Stimulated activated CD8-positive, alpha-beta memory T cell treated with anti-CD3 and anti-CD28 coated beads, Interleukin-2, amount 100 ng/mL, for 1 hour (primary cell): ENCODE measurements at places on chromosomes 11 and 22.

DNA sequence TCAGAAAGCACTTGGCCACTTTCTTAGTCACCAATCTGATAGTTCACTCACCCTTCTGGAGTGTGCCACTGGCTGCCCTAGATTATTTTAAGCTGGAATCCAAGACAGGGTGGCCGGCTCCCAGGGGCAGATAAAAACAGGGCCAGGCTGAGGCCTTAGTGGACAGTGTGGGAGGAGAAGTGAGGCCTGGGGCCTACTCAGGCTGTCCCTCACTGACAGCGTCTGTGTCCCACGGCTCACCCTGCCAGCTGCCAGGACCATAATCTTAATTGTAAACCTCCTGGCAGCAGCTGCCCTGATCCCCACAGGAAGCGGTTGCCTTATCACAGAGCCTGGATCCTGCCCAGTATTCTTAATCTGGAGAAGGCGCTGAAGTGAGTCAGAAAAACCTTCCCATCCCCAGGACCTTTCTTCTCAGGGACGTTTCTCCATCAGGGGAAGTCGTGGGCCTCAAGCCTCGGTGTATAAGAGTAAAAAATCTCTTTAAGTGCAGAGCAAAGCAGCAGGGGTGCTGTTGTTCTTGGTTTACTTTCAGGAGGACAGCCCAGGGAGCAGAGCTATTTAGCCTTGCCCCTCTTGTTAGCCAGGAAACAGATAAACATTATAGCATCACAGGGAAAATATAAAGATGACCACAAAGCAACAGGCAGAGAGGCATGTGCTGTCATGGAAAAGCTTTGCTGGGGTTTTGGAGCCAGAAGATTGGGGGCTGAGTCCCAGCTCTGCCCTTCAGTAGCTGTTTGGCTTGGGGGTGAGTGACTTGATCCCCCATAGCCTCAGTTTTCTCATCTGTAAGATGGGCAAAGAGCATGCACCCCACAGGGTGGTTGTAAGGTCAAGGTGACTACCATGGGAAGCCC lies 39.6 kb downstream of the TSPAN18 start:
- DNase-seq = no peak

DNA sequence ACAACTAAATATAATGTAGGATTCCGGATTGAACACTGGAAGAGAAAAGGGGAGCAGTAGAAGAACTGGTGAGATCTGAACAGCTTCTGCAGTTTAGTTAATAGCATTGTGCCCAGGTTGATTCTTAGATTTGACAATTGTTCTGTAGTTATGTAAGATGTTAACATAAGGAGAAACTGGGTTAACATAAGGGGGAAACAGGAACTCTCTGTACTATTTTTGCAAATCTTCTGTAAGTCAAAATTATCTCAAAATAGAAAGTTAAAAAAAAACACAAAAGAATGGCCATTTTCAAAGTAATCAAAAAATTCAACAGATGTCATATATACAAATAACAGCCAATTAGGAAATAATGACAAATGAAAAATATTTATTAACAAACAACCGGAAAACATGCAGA lies 18.7 kb upstream of the LRP5 start:
- no peak for DNase-seq

GRCh38 chr11:45651156-45651555 lies 14.3 kb downstream of the CHST1 start:
- no peak for DNase-seq

- DNase-seq = no peak
Observed at GRCh38 chr11:114031967-114032320, 27.6 kb upstream of the ZBTB16 start.

DNA sequence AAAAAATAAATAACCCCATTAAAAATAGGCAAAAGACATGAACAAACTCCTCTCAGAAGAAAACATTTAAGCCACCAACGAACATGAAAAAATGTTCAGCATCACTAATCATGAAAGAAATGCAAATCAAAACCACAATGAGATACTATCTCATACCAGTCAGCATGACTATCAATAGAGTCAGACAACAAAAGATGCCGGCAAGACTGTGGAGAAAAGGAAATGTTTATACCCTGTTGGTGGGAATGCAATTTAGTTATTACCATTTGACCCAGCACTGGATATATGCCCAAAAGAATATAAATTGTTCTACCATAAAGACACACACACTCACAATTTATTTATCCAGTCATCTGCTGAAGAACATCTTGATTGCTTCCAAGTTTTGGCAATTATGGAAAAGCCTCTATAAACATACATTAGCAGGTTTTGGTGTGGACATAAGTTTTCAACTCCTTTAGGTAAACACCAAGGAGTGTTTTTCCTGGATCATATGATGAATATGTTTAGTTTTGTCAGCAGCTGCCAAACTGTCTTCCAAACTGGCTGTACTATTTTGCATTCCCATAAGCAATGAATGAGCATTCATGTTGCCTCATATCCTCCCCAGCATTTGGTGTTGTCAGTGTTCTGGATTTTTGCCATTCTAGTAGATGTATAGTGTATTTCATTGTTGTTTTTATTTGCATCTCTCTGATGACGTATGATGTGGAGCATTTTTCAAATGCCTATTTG lies 28.0 kb downstream of the OR8D1 start:
- DNase-seq = no peak

DNA sequence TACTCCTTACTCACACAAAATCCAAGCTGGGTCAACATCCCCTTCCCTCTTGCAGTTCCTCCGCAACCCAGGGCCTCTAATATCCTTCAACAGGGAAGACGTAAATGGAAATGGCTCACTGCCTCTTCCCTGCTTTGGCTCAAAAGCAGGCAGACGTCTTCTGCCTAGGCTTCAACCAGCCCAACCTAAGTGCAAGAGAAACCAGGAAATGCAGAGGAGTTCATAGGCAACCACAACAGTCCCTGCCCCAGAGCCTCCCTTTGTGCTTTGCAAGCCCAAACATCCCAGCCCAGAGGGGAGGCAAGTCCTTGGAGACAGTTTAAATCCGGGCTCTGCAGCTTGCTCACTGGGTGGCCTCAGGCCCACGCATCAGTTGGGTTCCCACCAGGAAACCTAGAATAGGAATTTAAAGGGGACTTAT lies 33.3 kb downstream of the CD6 start:
- DNase-seq = no peak

DNA sequence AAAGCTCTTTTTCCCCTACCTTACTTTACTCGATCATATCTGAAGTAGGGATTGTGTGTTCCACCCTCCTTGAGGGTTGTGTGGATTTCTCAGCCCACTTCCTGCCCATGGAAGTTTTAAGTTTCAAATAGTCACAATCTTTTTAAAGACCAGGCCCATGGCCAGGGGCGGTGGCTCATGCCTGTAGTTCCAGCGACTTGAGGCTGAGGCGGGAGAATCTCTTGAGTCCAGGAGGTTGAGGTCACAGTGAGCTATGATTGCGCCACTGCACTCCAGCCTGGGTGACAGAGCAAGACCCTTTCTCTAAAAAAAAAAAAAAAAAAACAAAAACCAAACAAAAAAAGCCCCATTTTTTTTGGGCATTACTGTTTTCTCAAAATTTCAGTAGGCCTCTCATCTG lies 36.3 kb upstream of the LRRC10B start:
- DNase-seq = no peak

DNA sequence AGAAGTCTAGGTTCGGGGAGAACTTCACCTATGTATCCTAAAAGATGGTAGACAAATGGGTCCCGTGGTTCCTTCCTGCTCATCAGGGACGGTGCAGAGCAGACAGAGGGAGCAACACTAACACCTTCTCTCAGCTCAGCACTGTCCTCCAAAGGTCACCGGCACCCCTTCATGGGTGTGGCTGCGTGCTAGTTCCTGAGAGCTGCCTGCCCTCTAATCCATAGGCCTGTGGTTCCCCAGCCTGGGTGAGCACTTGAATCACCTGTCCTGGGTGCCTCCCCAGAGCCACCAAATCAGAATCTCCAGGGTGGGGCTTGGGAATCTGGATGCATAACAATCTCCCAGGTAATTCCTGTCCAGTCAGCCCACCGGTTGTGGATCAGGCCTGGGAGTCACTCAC lies 113.9 kb upstream of the TMEM45B start:
- no peak for DNase-seq

GRCh38 chr22:32820131-32821119 lies 18.9 kb downstream of the TIMP3 start:
- no peak for DNase-seq

DNA sequence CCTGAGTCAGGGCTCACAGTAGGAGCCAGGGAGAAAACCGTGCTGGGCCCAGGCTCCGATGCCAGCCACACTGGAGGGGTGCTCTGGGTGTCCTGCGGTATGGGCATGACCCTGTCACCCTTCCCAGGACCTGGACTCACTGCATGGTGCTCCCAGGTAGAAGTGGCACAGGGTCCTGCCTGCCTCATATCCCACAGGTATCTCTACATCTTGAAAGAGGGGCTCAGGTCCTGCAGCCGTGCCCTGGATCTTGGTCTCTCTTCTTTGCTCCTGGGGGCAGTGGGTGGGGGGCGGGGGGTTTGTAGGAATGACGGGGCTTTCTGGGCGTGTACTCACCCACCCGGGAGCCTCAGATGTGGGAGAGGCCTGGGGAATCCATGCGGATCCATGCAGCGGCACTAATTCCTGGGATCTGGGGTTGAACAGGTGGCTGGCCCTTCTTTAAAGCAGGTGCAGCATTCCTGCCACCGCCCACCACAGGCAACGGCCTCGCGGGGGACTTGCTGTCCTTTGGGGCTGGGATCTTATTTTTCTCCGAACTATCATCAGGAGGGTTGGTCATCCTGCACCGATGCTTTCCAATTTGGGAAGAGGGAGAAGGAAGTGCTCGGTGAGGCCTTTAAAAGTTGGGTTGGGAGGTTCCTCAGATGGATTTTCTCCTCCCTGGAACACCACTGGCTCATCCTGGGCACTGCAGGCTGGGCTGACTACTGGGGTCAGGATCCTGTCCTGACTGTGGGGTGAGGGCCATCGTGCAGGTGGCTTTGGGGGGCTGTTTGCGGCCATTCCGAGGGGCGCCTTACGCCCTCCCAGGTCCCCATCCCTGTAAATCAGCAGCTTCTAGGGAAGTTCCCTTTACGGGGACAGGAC lies 886.4 kb downstream of the BRD1 start:
- DNase-seq = no peak

GRCh38 chr22:43515902-43516301 lies 104.1 kb downstream of the MPPED1 start:
- DNase-seq = no peak

DNA sequence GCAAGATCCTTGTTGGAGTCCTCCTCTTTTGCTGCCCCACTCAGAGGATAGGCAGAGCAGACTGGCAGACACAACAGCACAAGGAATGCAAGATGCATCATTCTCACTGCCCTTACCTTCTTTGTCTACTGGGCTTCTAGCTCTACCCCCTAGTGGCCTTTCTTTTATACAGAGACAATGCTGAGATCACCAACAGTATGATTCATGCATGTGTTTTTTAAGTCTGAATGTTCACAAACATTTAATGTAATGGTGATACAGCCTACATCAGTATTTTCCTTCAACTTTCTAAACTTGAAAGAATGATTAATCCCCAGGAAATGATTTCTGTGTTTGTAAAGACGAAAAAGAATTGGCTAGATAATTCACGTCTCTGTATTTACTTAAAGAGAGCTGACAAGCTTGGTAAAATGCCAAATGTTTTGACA lies at the start of gene MMP10:
TSS of gene MMP10 (minus strand) at position 138 of the 428 bp plus-strand sequence. CDS start at position 101, 37 bp downstream.
- no peak for DNase-seq

DNA sequence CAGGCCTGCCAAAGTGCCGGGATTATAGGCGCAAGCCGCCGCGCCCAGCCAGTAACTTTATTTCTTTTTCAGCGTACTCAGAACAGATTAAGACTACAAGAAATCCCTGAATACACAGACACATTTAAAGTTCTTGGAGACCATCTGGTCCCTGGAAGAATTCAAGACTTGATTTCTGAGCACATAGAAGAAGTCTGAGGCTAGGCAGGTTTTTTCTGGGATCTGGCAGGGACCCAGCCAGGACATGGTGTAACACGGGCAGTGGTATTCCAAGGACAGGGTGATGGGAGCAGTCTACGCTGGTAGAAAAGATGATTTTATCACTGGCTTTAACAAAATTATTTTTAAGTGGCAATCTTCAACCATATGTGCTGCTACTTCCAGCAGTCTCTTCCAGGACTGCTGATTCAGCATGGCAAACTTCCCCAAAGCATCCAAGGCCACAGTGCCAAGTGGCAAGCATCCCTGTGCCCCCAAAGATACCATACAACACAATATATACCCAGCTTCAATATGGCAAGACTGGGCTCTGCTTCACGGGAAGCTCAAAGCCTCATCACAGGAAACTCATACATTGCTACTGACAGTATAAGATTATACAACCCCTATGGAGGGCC lies 105.2 kb upstream of the OR5AK2 start:
- no peak for DNase-seq

DNA sequence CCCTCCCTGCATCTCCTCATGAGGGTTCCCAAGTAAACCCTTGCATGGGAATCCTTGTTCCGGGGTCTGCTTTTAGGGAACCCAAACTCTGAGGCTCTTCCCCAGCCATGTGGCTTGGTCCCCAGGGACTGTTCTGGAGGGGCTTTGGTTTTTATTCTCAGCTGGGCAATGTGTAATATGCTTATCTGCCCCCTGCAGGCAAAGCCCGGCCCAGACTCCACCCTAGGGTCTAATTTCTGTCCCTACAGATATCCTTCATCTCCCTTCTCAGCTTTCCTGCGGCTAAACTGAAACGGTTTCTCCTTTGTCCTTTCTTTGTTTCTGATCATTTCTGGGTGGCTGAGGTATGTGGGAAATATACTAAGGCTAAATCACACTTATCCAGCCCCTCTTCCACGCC lies 37.1 kb downstream of the TST start:
- DNase-seq = no peak

GRCh38 chr11:67276781-67277230 lies 10.5 kb downstream of the GRK2 start:
- DNase-seq = no peak

DNA sequence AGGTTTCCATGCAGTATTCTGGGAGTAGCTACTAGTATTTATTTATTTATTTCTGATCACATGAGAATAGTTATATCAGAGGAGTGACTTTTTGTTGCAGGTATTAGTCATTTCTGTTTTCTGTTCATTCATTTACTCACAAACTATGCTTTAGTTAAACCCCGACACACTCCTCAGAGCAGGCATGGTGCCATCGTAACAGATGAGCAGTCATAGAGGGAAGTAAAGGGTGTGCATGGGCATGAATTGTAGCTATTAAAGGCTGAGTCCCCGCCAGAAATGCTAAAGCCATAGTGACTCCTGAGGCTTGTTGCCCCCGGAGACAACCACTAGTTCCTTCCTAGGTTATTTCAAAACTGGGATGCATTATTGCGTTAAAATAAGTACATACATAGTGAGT lies 10.6 kb downstream of the JHY start:
- no peak for DNase-seq

DNA sequence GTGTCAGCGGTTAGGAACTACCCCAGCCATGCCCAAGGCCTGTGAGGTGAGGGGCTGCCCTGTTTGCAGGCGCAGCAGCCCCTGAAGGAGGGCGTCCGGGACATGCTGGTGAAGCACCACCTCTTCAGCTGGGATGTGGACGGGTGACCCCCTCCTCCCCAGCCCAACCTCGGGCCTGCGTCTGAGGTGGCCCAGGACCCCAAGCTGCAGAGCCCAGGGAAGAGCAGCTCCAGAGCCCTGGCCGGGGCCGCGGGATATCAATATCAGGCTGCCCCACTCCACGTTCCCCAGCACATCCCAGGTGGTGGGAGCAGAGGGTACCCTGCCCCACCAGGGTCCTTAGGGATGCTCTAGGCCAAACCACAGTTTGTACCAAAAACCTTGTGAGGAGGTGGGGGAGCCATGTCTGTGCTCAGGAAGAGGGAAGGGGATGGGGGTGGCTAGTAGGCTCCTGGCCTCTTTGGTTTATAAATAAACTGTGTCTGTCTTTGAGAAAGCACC lies 39.3 kb downstream of the SGSM3 start:
- no peak for DNase-seq
